ENCODE measurements at places on chromosomes 2 and 18. TPM values are rescaled to one million over a fixed set of nuclear protein-coding genes. Genes with fewer than 3 reads are reported as not detected.

GRCh38 chr2:215668378-215668775 is 232.5 kb upstream of the FN1 start:
- peak; percentile 57 for DNase-seq

GRCh38 chr2:220148471-220149248 is 521.2 kb downstream of the SLC4A3 start:
- no peak for DNase-seq

DNA sequence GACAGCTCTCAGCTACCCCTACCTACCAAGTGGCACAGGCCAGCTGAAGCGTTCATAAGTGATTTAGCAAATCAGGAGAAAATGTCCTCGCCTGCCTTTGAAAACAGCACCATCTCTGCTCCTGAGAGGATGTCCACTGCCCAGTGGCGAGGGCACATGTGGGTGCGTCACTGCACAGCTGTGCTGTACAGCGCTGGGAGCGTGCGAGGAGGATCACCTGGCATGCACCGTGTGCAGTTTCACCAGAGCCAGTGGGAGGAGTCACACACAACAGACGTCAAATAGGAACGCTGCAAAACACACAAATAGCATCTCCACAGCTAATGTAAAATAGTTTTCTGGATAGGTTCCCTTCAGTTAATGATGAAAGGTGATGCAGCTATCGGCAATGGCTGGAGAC is 154.1 kb downstream of the HDAC4 start:
- no peak for DNase-seq

DNA sequence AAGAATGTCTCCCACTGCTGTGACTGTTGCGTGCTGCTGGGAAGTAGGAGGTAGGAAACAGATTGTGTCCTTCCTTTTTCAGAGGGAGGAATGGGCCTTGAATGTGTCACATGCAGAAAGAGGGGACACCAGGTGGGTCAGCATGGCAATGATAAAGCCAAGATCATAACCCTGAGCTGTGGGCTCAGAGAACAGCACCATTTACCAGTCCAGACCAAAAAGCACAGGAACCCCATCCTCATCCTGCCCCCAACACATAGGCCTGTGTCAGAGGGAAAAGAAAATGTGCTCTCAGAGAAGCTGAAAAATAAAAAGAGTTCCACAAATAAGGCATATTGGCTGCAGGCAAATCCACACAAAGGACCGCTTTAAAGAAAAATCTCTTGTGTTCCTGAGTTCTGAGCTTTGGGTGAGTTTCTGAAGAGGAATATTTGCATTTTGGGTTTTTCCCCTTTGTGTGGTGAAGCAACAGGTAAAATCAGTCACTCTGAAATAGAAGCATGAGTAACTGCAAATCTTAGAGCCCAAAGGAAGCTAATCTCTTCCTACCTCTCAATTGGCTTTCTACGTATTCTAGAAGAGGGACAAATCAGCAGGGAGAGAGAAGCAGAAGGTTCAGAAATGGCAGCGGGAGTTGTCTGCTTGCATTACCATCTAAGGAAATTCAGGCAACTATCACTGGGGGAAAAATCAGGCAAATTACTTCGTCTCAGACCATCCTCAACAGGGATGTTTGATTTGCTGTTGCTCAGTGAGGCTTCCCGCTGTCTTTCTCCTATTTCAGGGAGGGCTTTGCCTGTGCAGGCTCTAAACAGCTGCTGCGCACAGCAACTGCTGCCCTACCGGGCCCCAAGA is 106.8 kb downstream of the BCL11A start:
- no peak for DNase-seq

GRCh38 chr2:55805686-55806085 is 112.0 kb upstream of the PNPT1 start:
- DNase-seq: no peak

- DNase-seq: no peak
These were observed 522.8 kb downstream of the MBD2 start for GRCh38 chr18:53701697-53702096.

GRCh38 chr2:30293303-30293921 is 62.1 kb downstream of the LBH start:
- DNase-seq: no peak

- DNase-seq: peak; percentile 6
These were observed 298.6 kb upstream of the CDH20 start for GRCh38 chr18:61034580-61034979.

GRCh38 chr18:31557446-31557845 is 34.2 kb upstream of the TTR start:
- DNase-seq: no peak

DNA sequence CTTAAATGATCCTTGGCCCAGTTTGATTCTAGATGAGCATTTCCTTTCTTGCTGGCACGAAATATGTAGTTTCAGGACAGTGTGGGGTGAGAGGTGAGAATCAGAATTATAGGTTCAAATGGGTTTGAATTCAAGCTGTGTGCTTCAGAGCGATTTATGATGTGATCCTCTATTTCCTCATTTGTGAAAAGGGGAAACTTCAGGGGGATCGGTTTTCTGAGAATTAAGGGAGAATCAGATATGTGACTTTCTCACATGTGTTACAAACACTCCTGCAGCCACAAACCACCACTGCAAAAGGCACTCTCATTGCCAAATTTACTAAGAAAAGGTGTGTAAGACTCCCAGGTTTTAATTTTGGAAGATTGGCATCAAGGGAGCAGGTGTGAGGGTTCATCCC is 24.4 kb downstream of the HK2 start:
- no peak for DNase-seq

DNA sequence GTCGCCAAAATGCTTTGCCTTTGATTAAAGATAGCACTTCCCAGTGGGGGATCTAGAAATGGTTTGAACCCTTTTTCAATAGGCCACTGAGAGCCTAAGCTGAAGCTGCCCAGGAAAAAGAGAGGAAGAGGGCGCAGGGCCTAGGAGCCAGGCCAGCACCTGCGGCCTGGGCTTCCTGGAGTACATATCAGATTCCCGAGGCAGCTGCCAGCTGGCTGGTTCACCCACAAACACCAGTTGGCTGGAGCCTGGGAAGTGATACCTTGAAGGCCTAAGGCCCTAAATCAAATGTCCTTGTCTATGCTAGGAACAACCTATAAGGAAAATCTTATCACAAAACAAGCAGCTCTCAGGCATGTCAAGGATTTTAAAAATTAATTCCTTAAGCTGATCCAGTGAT is 37.1 kb downstream of the ANKRD44 start:
- no peak for DNase-seq

DNA sequence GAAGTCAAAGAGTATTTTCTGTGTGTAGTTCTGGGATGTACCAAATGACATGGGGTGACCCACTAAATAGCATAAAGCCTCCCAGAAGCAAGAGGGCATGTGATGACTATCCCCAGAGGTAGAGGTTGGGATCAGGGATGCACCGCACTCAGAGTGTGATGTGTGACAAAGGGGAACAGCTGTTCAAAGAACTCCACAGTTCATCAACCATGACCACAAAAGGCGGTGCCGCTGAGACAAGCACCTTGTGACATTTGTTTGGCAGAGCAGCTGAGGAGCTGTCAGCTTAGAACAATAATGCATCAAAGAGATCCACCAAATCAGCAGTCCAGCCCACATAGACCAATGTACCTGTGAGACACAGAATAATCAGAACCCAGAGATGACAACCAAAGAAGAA is 81.3 kb downstream of the VWC2L start:
- no peak for DNase-seq

- no peak for DNase-seq
These were observed 52.7 kb downstream of the PHLPP1 start for GRCh38 chr18:62767836-62768557.

- DNase-seq: no peak
These were observed 156.3 kb downstream of the LAMA1 start for GRCh38 chr18:6961331-6961730.

Gene CAPN10
- polyA plus RNA-seq: 15.1 TPM

Gene LIPG
- polyA plus RNA-seq: not detected

Gene POTEJ
- polyA plus RNA-seq: not detected

Gene APCDD1
- 13.6 TPM for polyA plus RNA-seq

Gene SMCHD1
- 42.2 TPM for polyA plus RNA-seq

Gene RAB10
- 120 TPM for polyA plus RNA-seq

Measured in muscle of arm (tissue), 14 donors.